Mesothelial cell of epicardium (in vitro differentiated cells): ENCODE measurements at places on chromosomes 4 and X.

DNA sequence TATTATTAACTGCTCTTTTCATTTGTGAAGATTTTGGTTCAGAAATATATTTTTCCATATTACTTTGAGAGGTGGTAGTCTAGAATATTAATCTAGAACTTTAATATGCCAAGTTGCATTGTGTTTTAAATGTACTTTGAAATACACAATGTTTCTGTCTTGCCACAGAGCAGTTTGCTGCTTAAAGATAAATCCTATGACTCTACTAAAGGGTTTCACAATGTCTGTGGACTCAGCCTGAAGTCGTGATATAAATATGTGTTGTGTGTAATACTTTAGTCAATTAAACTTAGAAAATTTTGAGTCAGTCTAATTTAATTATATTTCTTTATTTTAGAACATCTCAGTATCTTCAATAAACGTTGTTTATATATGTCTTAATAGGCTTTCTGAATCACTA, 1771.7 kb upstream of the PCDH7 start:
- no peak for DNase-seq

GRCh38 chr4:1833307-1834046, 22.5 kb downstream of the LETM1 start:
- DNase-seq, result no peak

DNA sequence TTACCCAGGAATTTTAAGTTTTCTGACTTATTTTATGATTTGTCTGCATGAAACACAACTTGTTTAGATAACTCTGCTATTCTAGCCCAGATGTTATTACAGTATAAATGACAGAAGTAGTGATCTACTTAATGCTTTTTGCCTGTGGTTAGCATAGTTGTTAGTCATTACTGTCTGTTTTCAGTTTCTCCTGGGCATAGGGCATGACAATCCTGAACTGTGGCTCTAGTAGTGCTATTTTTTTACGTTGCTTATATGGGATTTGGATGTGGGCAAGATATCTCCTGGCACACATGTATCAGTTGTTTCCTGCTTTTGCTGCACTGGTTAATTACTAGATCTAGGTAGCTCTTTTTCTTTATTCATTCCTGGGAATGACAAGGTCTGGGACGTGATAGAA, 1005.8 kb downstream of the PCDH18 start:
- no peak for DNase-seq

DNA sequence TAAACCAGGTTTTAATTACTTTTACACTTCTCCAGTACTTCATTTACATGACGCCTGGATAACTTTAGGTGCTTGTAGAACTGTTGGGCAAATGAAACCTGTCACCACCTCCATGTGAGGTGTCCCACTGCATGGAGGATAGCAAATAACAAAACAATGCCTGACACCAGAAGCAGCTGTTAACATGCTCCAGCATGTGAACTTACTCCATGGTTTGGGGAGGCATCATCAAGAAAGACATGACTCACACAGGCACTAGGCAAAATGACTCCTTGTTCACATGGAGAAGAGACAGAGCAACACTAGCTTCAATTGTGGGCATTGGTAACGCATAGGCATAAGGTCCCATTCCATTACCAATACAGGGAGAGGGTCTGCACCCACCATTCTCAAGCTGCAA, 198.1 kb upstream of the F9 start:
- no peak for DNase-seq

GRCh38 chrX:63635750-63636149, 149.3 kb downstream of the ARHGEF9 start:
- DNase-seq, result no peak

DNA sequence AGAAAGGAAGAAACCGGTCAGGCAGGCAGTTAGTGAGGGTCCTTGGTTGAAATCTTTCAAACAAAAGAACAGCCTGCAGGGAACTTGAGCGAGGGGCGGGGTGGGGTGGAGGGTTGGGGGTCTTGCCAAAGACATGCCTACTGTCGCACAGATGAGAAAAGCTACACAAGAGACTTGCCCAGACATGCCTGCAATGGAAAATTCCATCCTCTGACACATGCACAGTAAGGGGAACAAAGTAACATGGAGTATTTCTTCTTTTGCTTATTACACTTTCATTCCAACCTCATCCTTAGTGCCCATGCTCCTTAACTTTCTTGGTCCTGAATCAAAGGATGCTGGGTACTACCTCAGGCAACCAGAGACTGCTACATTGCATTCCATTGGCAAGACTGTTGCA, 1491.2 kb downstream of the STIM2 start:
- no peak for DNase-seq

DNA sequence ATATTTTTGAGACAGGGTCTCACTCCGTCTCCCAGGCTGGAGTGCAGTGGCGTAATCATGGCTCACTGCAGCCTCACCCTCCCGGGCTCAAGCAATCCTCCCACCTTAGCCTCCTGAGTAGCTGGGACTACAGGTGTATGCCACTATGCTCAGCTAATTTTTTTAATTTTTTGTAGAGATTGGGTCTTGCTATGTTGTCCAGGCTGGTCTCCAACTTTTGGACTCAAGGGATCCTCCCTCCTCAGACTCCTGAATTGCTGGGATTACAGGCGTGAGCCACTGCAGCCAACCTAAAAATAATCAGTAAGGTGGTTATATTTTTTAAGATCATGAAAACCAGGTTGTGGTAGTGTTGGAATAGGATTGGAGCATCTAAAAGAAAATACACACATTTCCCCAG, 38.1 kb downstream of the TMEM156 start:
- no peak for DNase-seq

- no peak for DNase-seq
Measured at GRCh38 chrX:830532-830931, 199.9 kb downstream of the SHOX start.

- DNase-seq, result no peak
Measured at GRCh38 chr4:144710526-144710912, 64.6 kb downstream of the HHIP start.
